ENCODE measurements at places on chromosomes 2 and 18.

GRCh38 chr2:224722250-224722649 is 6.1 kb upstream of the CCDC195 start:
- DNase-seq = peak; percentile 76

GRCh38 chr2:207920321-207920720 is 105.0 kb downstream of the PLEKHM3 start:
- no peak for DNase-seq

DNA sequence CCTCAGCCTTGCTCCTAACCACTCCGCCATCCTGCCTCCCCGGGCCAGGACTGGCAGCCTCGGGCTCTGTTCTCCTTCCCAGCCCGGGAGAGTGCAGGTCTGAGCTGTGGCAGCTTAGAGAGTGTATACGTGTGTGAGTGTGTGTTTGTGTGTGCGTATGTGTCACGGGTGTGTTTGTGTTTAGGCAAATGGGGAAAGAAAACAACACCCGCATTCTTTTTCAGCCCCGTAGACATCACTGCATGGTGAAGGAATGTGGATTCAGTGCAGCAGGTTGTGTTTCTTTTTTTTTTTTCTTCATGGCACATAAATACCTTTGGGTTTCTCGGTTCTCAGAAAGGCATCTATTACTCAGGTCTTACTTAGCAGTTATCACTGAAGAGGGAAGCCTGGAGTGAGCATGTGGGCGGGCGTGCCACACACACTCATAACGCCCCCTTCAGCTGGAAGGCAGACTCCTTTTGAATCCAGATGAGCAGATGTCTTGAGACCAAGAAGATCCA is 44.2 kb downstream of the GLI2 start:
- DNase-seq = peak; percentile 91

- DNase-seq = no peak
These were observed 131.9 kb upstream of the ALKAL2 start for GRCh38 chr2:419687-420317.

DNA sequence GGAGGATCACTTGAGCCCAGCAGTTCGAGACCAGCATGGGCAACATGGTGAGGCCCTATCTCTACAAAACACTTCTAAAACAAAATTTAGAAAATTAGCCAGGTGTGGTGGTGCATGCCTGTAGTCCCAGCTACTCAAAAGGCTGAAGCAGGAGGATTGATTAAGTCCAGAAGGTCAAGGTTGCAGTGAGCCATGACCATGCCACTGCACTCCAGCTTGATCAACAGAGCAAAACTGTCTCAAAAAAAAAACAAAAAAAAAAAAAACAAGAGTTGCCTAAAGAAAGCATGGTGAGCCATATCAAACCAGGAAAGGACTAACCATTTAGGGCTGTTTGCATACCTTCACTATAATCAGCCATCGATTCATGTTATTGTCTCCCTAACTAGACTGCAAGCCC is 4.5 kb downstream of the CLASP1 start:
- DNase-seq = no peak
